ENCODE measurements at places on chromosomes 6 and 20.

- DNase-seq: no peak
These were observed 41.6 kb downstream of the PLCG1 start for GRCh38 chr20:41178904-41179432.

DNA sequence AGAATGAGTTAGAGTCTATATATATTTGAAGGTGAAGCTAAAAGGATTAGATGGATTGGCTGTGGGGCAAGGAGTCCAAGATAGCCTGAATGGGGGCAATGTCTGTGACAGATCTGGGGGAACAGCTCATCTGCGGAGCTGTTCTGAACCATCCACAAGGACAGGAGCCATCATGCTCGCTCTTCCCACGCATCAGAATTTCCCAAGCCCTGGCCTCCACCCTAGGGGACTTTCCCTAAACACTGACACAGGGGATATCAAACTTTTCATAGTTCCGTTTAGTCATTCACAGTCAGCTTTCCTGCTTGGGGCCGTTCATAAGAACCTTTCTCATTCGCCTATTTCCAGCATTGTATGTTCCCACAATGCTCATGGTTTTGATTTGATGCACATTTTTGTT, 37.6 kb upstream of the CCN6 start:
- peak; percentile 41 for DNase-seq

GRCh38 chr6:167526465-167527368, 201.8 kb downstream of the TTLL2 start:
- no peak for DNase-seq

DNA sequence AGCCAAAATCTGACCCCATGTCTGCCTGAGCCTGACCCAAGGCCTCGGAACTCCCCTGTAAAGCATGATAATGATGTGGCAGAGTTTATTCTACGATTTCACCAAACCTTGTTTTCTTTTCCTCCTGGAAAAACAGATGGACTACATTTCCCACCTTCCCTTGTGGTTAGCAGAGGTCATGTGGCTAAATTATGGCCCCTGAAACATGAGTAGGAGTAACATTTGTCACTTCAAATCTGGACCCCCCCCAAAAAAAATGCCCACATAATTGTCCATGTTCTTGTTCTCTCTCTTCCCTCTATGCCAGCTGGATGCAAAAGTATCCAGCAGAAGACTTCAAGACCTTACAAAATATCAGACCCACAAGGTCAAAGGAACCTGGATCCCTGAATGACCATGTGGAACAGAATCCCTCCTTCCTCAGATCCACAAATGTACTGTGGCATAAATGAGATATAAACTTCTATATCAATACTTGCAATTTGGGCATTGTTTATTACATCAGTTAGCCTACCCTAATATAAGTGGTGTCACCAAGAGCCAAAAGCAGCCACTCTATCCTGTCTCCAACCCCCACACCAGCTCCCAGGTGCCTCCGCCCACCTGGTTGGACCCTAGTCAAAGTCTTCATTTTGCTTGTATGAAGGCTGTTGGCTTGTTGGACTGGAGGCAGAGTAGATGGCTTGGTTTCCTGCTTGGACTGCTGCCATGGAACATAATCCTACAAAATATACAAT, 1.4 kb downstream of the C20orf96 start:
- DNase-seq: no peak

DNA sequence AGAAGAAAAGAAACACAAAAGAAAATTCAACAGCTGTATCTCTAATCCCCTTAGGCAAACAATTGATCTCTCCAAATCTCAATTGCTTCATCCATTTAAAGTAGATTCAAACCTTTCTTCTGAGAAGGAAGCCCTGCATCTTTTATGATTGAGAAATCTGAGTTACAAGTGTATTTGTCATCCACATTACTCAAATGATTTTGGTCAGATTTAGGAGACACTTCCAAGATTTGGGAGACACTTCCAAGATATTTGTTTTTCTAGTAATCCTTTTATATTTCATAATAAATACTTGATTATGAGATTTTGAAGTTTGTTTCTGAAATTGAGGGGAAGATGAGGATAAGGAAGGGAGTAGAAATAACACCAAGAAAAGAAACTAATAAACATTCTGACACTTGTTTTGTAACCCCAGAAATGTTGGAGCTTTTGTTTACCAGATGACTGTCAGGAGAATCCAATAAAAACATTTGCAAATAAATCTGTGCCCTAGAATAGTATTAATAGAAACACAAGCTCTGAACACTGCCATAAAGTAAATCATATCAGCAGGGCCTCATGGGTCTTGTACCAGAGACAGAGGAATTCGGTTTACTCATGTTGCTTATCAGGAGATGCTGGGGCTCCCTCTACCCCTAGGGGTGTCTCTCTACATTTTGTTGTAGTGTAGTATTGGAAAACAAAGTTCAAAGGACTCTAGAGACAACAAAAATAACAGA, 314.3 kb upstream of the NT5E start:
- no peak for DNase-seq

- no peak for DNase-seq
These were observed 146.6 kb upstream of the AKIRIN2 start for GRCh38 chr6:87848616-87849015.

DNA sequence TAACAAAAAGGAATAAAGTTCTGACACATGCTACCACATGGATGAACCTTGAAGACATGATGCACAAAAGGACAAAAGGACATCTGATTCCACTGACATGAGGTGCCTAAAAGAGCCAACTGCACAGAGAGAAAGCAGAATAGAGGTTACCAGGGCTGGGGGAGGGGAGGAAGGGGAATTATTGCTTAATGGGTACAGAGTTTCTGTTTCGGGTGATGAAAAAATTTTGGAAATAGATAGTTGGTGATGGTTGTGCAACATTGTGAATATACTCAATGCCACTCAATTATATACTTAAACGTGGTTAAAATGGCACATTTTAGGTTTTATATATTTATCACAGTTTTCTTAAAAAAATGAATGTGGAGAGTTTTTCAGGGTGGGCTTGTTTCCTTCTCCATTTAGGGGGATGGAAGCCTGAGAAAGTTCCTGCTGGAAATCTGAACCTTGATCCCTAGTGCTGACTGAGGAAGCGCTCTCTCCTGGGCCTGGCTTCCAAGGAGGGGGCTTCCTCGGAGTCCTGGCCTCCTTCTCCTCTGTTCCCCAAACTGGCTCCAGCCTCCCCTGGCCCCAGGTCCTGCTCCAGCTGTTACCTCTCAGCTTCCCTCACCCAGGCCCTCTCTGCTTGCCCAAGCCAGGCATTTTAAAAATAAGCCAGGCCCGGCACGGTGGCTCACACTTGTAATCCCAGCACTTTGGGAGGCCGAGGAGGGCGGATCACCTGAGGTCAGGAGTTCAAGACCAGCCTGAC, 79.2 kb downstream of the NOL4L start:
- DNase-seq: no peak

DNA sequence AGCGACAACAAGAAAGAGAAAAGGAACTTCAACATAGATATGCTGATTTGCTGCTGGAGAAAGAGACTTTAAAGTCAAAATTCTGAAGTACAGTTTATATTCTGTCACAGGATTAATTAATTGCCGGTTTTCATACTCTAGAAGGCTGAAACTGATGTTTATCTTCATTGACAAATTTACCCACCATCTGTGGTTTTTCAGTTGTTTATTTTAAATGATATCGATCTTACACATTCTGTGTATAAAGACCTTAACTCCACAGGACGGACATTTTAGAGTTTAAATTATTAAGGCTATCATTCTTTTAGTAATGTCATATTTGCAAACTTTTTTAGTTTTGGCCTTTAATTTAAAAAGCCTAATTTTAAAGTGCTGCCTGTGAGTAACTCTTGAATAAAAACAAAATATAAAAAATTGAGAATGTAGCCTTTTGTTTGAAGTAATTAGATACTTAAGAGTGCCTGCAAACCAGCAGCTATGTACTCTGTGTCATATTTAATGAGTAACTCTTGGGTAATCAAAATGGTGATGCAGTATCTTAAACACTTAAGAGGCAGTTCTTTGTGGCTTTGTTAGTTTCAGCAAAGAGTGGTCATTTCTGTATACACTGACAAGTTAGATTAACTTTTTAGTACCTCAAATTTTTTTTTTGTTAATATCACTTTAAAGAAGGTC, 59.3 kb downstream of the CDC5L start:
- no peak for DNase-seq

DNA sequence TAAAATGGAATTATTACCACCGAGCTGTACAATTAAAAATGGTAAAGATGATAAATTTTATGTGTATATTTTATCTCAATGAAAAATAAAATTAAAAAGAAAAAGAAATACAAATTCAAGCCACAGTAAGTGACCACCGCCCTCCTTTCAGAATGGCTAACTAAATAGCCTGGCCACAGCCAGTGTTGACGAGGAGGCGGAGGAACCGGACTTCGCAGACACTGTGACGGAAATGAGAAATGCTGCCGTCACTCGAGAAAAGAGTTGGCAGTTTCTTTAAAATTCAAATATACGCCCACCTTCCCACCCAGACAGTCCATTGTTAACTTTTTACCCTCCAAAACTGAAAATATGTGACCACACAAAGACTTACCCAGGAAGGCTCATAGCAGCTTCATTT, 50.0 kb downstream of the FOXF2 start:
- no peak for DNase-seq

- no peak for DNase-seq
These were observed 145.9 kb downstream of the SYCP2 start for GRCh38 chr20:59787538-59787890.

DNA sequence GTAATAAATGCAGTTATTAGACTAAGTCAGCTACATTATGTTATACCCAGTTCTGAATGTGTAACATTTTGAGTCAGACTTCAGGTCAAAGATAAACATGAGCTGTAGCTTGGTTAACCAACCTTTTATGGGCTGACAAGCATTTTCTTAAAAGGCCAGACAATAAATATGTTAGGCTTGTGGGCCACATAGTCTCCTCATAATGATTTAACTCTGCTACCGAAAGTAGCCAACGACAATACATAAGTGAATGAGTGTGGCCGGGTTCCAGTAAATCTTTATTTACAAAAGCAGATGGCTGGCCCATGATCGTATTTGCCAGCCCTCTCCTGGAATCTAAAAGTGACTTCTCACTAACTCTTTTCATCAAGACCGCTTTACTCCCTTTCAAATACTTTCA, 49.9 kb downstream of the ATG5 start:
- no peak for DNase-seq

GRCh38 chr6:151166180-151166579, 73.6 kb upstream of the AKAP12 start:
- DNase-seq: no peak

DNA sequence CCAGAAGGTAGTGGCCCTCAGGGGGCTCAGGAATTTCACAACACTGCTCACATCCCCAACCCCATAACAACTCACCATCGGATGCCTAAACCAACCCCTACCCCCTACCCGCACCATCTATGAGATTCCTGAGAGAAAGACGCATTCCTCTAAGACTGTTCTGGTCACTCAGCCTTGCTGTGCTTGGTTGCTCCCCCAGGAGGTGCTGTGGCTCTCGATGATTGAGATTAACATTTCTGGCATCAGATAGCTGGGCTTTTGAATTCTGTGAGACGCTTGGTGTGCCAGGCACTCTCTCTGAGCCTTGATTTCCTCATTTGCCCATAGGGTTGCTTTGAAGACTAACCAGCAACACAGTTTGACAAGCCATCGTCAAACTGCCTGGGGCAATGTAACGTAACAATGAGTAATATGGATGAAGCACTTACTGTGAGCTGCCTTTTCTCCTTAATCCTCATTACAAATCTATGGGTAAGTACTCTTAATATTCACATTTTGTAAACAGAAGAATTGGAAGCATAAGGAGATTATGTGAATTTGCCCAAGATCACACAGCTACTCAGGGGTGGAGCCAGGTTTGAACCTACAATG, 978 bp downstream of the WFDC6 start:
- no peak for DNase-seq

GRCh38 chr6:127939442-127940066, 38.7 kb upstream of the THEMIS start:
- no peak for DNase-seq

DNA sequence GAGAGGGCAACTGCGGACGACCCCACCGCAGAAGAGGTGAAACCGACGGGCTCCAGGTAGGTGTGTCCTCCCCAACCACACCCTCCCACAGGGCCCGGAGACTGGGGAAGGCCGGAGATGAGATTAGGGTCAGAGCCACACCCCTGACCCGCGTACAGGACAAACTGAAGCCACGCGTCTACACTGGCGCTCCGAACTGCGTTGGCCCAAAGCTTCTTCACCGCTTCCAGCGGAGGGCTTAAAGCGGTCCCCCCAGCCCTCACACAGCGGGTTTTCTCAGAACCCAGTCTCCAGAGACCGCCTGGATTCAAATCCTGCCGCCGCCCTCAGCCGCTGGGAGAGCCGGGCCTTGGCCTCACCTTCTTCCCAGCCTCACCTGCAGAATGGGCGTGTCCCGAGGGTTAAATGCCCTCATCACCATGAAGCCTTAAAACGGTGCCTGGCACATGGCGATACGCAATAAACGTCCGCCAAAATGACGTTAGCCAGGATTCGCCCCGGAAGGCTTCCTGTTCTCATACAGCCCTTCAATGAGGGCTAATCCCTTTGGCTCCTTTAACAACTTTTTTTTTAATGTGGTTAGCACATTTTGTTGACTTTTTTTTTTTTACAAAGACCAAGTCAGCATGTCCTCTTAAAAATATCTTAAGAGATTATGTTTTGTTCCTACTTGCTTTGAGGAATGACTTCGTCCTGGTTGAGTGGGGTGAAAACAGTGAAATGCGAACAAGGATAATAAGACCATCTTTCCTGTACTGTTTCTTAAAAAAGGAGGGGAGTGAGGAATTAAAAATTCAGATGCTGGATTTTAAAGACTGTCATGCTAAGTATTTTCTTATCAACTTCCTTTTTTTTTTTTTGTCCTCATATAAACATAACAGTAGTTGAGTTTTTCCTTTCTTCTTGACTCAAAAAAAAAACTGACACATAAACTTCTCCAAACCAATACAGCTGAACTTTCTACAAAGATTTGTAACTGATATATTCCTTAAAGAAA, 15.1 kb upstream of the ZNF217 start:
- DNase-seq: no peak

GRCh38 chr6:31041372-31041974, 31.2 kb downstream of the MUC22 start:
- no peak for DNase-seq

GRCh38 chr6:168560126-168560525, 119.1 kb downstream of the SMOC2 start:
- DNase-seq: no peak

GRCh38 chr6:161379834-161380582, 106.1 kb upstream of the AGPAT4 start:
- DNase-seq: no peak

DNA sequence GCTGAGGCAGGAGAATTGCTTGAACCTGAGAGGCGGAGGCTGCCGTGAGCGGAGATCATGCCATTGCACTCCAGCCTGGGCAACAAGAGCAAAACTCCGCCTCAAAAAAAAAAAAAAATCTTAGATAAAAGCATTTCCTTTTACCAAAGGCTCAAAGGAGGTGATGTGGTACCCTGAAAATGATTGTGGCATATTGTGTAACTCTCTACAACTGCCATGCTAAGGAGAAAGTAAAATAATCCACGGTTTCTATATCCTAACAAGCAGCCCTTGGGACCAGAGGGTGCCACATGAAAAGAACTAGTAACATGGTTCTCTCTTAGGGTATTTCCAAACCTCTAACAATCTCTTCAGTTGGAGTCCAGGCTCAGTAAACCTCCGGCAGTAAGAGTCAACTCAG, 38.8 kb upstream of the SLA2 start:
- no peak for DNase-seq

- DNase-seq: no peak
These were observed 12.4 kb downstream of the TFB1M start for GRCh38 chr6:155301867-155302266.
